ENCODE measurements at places on chromosomes 11 and 22.

DNA sequence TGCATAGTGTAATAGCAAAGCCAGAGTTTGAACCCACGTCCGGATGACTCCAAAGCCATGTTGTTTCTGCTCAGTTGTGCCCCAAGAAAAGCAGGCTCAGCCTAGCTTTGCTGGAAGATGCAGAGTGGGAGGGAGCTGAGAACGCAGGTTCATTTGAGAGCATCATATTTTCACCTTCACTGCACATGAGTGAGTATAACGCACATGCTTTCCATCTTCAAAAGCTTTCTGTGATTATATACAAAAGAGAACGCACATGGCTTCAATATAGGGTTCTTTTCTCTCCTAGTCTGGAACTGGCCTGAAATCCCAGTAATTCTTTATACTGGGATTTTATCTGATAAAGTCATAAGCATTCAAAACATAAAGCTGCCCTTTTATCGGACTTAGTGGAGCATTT, 385.5 kb upstream of the CADM1 start:
- DNase-seq, result no peak

GRCh38 chr11:85866137-85866827, 11.1 kb downstream of the CCDC83 start:
- no peak for DNase-seq

DNA sequence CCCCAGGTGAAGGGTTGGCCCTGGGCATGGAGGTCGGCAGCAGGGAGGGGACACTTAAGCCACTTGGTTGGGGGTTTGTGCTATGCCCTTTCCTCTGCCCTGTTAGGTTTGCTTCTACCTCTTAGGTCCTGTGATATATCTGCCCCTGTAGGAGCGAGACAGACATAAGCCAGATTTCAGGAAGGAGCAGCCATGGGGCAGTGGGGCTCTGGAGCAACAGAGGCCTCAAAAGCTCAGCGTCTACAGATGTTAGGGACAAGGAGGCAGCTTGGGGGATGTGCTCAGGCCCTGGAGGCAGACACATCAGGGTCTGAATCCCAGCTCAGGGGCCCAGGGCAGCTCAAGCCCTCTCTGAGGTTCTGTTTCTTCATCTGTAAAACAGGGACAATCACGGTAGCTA, 27.2 kb upstream of the KCNQ1OT1 start:
- no peak for DNase-seq

GRCh38 chr11:67612751-67613150, 6.0 kb downstream of the NDUFV1 start:
- no peak for DNase-seq

GRCh38 chr22:23204125-23204488, 23.8 kb downstream of the BCR start:
- DNase-seq, result no peak

- DNase-seq, result no peak
Measured at GRCh38 chr22:30183861-30184278, 62.7 kb downstream of the LIF start.

Data from right forelimb (tissue), 1 donor.